ENCODE measurements at places on chromosomes 11 and 22.
A peak's percentile ranks its signal among the peaks of the same experiment; 100 is the strongest.

- no peak for DNase-seq
These were observed 217.5 kb upstream of the E2F8 start for GRCh38 chr11:19458231-19458630.

DNA sequence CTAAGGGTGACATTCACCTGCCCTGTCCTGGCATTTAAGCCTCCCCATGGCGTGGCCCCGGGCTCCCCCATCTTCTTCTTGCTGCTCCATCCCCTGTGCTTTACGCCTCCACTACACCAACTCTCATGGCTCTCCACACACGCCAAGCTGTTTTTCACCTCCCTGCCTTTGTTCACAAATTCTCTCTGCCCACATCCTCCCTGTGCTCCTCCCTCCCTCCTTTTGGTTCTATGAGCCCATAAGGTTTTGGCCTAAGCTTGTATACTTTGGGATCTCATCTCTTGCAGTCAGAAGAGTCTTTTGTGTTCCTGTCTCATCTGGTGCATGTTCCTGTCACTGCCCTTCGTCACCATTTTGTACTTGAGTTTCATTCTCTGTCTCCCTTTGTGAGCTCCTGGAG lies 4.6 kb upstream of the DNAL4 start:
- no peak for DNase-seq

GRCh38 chr22:49525360-49525759 lies 302.3 kb downstream of the BRD1 start:
- no peak for DNase-seq

- DNase-seq, result no peak
These were observed 120.2 kb upstream of the ALX4 start for GRCh38 chr11:44430140-44430539.

DNA sequence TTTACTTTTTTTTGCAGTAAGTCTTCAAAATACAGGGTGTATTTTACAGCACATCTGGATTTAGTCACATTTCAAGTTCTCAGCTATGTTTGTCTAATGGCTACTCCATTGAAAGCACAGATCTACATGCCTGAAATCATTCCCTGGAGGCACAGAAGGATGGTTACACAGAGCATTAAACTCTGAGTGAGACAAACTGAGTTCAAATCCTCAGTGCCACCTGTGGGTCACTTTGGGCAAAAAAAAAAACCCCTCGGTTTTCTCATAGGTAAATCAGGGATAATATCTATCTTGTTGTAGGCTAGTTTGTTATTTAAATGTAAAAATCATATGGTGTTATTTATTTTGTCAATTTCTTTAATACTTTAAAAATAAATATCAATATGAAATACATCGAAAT lies 7.7 kb downstream of the ANKRD49 start:
- no peak for DNase-seq

DNA sequence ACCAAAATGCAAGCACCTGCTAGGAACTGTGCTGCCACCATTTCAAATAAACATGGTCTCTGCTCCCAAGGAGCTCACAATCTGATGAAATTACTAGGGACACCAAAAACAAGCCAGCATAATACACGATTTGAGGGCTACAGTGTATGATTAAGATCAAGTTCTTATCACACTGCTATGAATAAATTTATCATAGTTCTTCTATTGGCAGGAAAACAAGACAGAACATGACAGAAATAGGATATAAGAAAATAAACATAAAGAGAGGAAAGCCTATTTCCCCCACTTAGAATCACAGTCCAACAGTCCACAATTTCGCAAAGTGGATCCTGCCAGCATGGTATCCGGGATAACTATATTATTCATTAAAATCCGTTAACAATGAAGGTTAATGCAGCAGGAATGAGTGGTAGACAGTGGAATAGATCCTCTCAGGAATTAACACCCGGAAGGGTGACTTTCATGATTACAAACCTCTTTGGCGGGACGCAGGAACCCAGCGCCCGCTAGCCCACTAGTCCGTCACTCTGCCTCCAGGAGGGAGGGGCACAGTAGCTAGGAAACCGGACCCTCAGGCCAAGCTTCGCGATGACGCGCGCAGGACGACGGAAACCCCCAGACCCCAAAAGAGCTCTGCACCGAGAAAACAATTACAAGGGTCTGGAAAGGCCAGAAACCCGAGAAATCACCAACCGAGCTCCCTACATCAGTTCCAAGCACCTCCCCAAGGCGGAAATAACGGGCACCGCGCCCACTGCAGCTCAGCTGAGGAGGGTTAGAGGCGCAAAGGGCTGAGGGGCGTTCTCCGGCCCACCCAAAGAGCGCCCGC lies 607 bp downstream of the CCDC82 start:
- DNase-seq, result no peak

DNA sequence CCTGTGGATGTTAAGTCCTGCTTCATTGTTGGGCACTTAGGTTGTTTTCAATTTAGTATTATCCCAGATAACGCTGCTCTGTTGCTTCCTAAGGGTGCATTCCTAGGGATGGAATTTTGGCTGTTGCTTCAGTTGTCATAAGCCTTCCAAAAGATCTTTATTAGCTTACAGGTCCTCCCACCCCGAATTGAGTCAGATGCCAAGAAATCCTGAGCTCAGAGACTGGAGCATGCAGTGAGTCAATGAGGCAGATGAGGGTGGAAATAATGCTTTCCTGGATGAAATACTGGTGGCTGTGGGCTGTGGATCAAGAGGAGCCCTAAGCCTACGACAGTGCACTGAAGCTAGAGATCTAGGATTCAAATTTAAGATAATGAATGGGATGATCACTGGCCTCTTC lies 10.7 kb upstream of the IL18BP start:
- no peak for DNase-seq

GRCh38 chr11:131938351-131938751 lies 567.9 kb downstream of the NTM start:
- DNase-seq, result no peak

GRCh38 chr11:129895126-129896041 lies at the start of gene NFRKB:
Gene NFRKB (minus strand): TSS chr11:129895578. CDS start chr11:129892849, 2,729 bp downstream.
- DNase-seq, result peak; percentile 79

GRCh38 chr22:28395920-28396753 lies 283.5 kb downstream of the TTC28 start:
- DNase-seq, result no peak

GRCh38 chr11:19366992-19367709 lies 126.4 kb upstream of the E2F8 start:
- DNase-seq, result no peak

DNA sequence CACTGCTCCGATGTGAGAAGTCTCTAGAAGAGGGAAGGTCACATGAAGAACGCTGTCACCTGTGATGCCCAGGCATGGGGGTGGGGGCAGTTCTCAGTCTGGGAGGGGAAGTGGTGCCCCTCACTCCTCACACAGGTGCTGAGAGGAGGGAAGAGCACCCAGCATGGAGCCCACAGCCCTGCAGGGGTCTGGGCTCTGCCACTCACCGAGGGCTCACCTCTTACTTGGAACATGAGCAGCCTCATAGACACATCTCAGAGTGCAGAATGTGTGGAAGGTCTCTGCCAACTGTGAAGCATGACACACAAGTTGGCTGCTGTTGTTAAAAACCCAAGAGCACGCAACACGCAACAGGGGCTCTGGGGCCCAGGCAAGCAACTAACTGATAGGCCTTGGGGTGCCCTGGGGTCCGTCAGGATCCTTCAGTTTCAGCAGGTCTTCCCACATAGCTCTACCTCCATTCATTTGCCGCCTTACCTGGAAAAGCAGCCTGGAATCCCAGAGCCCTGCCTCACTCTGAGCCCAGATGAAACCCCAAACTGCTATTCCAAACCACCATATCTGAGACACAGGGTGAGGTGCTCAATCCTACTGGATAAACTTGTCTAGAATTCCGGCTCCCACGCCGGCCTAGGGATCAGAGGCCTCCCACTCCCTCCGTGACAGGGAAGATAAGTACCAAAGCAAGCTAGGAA lies 17.5 kb upstream of the TMPRSS4 start:
- DNase-seq, result no peak

DNA sequence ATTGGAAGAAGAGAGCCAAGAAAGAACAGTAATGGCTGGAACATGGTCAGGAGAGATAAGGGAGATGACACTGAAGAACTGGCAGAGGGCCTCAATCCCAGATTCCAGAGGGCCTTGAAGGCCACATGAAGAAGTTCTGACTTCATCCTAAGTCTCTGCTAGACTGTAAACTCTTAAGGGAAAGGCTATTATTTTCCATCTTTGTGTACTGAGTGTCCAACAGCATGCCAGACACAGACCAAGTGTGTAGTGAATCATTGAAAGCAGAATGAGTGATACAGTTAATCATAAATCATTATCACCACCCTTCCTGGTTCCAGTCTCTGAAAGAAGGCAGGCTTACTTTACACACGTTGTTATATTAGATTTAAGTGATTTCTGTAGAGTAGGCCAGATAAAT lies 185.3 kb upstream of the C11orf87 start:
- no peak for DNase-seq

DNA sequence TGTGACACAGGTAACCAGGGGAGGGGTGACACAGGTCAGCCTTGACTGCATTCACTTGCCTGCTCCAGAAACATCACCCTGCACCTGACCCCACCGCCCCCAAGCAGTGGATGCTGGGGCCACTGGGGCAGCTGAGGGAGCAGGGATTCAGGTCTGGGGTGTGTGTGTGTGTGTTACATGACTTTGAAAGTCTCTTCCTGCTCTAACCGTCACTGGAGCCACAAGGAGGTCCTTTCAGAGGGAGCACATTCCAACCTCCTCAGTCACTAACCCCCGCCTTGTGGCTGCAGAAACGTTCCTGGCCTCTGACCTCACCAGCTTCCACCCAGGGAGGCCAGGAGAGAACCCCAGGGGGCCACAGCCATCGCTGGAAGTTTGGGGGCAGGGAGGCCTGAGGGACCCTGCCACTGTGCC lies 2.9 kb upstream of the FOSL1 start:
- no peak for DNase-seq

- no peak for DNase-seq
These were observed 39.1 kb downstream of the MTMR2 start for GRCh38 chr11:95884802-95885201.

- DNase-seq, result no peak
These were observed 5.9 kb downstream of the YPEL4 start for GRCh38 chr11:57643802-57644201.

DNA sequence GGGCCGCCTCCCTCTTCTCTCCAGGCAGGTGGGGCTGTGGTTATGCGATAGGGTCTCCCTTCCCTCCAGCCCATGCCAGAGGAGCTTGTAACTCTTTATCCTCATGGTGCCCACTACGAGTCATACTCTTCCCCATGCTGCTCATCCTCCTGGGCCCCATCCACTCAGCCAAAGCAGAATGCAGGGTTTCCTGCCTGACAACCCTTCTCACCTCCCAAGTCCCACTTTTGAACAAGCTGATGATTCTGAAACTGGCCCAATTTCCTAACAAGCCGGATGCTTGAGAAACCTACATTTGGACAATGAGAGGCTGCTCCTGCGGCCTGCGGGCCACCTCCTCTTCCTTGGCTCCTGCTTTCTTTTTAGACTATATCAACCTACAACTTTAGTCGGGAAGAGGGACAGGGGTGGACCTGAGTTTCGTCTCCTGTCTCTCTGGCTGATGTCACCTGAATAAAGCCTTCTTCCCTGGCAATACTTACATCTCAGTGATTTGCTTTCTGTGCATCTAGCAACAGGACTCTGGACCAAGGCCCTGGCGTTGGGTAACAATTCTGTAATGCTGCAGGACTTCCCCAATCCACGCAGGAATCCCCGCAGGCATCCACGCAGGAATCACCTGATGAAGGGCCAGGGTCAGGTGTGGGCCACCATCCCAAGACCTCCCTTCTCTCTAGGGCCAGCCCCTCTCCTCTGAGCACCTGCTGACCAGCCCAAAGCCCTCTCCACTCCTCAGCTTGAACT lies 1.5 kb upstream of the NDUFS8 start:
- DNase-seq, result no peak

DNA sequence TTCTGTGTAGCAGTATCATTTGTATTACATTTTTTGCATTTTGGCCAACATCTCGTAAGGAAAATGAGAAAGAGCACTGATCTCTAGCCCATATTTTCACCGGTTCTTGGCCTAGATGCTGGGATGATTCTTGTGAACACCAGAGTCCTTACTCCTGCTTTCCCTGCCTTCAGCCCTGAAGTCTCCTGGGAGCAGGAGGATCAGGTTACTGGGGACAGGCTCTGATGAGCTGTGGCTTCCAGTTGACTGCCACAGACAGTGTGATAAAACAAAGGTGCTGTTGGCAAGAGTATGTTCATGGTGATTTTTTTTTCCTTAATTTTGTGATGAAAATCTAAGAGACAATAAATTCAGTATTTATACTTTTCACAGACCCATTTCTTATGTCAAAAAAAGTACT lies 34.2 kb upstream of the ADSL start:
- DNase-seq, result no peak

DNA sequence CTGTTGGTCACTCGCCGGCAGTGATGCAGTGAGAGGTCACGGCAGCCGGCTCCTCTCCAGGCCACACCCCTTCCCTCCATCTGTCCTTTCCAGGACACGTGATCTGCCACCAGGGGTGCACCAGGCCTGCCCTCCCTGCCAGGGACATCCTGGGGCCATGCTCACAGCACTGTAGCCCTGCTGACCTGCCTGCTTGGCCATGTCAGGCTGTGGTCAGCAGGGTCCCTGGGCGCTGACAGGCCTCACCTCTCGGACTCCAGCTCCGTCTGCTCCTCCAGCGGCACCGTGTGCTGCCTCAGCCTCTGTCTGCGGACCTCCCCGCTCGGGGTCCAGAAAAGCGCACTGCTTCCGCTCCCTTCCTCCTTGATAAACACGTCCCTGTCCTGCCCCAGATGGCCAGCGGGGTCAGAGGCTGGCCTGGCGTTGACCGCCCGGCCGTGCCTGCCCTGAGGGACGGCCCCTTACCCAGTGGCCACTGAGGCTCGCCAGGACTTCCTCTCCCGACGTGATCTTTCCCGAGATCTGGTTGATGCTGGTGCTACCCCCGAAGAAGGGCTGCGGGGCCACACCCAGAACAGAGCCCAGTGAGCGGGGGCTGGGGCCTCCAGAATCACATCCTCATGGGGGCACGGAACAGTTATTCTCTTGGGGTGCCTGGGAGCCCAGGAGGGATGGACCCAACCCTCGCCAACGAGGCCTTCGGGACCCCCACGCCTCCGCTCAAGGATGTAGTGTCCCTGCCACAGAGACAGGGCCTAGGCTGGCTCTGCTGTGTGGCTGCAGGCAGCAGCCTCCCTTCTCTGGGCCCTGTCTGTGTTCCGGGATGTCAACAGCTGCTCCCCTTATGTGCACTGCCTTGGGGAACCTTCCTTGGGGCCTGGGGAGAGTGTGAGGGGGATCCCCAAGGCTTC lies 36.3 kb upstream of the CARS1 start:
- no peak for DNase-seq

DNA sequence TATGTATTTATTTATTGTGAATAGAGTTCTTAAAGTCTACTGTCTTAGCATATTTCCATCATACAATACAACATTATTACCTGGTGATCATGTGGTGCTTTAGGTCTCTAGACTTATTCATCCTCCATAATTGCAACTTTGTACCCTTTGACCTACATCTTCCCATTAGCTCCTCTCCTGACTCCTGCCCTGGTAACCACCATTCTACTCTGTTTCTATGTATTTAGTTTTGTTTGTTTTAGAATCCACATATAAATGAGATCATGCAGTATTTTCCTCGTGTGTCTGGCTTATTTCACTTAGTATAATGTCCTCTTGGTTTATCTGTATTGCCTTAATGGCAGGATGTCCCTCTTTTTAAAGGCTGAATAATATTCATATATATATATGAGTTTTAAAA lies 22.7 kb downstream of the NCAM1 start:
- no peak for DNase-seq

- DNase-seq, result no peak
These were observed 10.5 kb downstream of the TOLLIP start for GRCh38 chr11:1298695-1299492.

- DNase-seq, result no peak
These were observed 161.3 kb upstream of the UBASH3B start for GRCh38 chr11:122494221-122494620.

- DNase-seq, result no peak
These were observed 13.2 kb upstream of the AIFM3 start for GRCh38 chr22:20953668-20954500.

Data from activated CD8-positive, alpha-beta memory T cell treated with anti-CD3 and anti-CD28 coated beads for 4 hours (primary cell).